SW 1271 (cell line): ENCODE measurements at places on chromosomes 1 and 21.

- no peak for DNase-seq
Measured at GRCh38 chr1:198929111-198929604, 290.3 kb downstream of the PTPRC start.

- no peak for DNase-seq
Measured at GRCh38 chr1:14451217-14451616, 147.3 kb upstream of the KAZN start.

DNA sequence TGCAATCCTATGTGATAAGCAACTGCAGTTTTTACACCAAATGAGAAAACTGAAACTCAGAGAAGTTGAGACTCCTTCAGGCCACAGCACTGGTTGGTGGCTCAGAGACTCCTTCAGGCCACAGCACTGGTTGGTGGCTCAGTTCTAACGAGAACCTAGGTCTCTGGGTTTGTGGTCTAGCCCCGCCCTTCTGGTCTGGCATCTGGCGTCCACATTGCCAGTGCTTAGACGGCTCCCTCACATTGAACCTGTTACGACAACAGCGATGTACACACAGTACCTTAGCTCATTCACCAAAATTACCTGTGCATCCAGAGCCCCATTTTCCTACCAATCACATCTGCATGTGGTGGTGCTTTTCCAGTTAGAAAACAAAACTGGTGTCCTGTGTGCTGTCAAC is 66.1 kb downstream of the NID1 start:
- no peak for DNase-seq

DNA sequence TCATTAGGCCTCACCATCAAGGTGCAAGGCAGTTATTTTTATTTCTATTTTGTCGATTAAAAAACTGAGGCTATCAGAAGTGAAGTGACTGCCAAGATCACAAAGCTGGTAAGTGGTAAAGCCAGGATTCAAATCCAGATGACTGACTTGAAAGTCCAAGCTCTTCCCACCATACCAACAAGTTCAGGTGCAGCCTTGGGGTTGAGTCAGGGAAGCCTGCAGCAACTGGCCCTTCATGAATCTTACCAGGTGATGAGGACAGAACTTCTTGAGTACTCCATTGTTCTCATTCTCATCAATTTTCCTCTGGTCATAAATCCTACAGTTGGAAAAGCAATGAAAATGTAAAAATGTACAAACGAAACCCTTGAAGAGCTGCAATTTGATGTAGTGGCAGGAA is 20.2 kb downstream of the PEA15 start:
- no peak for DNase-seq

GRCh38 chr21:39375446-39375845 is 26.6 kb upstream of the HMGN1 start:
- no peak for DNase-seq

- DNase-seq, result no peak
Measured at GRCh38 chr1:60866226-60866900, 216.0 kb upstream of the NFIA start.
